ENCODE measurements at places on chromosomes 1 and 21.
A peak's percentile ranks its signal among the peaks of the same experiment; 100 is the strongest.

GRCh38 chr1:224498574-224499170, 64.1 kb upstream of the WDR26 start:
- peak; percentile 86 for DNase-seq

DNA sequence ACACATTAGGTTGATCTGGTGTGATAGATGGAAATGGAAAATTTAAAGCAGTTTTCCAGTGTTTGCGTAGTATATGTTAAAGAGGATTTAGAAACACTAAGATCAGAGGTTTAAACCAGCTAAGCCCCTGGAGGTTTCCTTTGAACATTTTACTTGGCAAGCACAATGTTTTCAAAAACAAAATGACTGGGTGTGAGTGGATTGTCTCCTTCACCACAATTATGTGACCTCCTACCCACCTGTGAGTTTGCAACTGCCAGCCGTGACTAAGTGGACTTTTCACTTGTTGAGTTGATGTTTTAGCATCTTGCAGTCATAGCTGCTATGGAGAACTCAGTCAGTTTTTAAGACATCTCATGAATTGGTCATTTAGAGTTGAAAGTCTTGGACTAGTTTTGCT, 4.7 kb downstream of the CCDC190 start:
- peak; percentile 94 for DNase-seq

- DNase-seq: no peak
Observed at GRCh38 chr1:193342811-193343210, 156.4 kb upstream of the B3GALT2 start.

- DNase-seq: no peak
Observed at GRCh38 chr1:161948435-161948834, 75.2 kb downstream of the OLFML2B start.

- peak; percentile 88 for DNase-seq
Observed at GRCh38 chr1:116375887-116376728, 3.1 kb downstream of the ATP1A1 start.

DNA sequence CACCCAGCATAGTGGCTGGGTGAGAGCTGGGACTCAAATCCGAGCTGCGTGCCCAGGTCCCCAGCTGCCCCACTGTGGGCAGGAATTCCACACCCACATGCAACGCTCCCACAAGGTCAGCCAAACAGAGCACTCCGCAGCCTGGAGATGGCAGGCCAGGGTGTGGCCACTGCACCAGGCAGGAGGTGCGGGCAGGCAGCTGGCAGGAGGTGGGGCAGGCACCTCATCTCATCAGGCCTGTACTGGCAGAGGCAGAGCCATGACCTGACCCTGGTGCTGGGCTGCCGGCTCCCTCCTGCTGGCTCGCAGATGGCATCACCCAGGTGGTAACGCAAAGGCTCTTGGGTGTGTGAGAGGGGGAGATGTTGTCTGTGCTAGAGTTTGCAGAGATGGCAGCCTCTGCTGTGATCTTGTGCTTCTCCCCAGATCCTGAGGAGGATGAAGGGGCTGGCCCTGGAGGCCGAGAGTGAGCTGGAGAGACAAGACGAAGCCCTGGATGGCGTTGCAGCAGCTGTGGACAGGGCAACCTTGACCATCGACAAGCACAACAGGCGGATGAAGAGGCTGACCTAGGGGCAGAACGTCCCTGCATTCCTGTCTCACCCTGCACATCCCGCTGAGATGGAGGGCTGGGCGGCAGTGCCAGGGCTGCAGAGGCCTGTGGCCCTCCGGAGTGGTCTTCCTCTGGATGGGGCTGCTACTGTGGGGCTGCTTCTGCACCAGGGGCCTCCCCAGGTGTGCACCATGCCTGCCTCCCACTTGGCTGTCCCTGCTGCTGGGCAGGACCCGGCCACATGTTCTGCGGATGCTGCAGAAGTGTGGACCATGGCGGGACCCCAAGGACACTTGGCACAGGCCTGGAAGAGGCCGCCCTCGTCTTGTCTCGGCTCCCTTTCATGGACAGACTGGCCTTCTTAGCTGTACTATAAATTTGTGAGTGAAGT, 35.1 kb upstream of the PRSS38 start:
- no peak for DNase-seq
